Globus pallidus (tissue), 1 donor: ENCODE measurements at places on chromosomes 5 and 9.

- DNase-seq: no peak
Measured at GRCh38 chr9:132945186-132946130, 1.0 kb upstream of the TSC1 start.

- DNase-seq: no peak
Measured at GRCh38 chr9:38681747-38682227, 38.1 kb downstream of the FAM240B start.

- no peak for DNase-seq
Measured at GRCh38 chr5:2708132-2708531, 43.3 kb downstream of the IRX2 start.

GRCh38 chr5:67013719-67014118 is 182.9 kb downstream of the CD180 start:
- DNase-seq: no peak

DNA sequence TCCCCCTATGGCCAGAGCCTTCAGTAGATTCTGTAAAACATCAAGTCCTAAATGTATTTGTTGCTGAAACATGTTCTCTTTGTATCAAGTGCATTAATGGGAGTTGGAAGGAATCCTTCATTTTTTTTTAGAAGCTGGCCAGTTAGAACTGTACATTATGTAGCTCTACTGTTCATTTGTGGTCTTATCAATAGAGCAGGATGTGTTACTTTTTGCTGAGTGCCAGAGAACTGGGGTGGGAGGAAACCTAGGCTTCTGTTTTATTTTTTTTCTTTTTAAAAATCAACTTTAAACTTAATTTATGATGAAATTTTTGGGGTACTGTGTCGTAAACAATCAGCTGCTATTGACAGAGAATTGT is 5.1 kb downstream of the PIP5K1B start:
- no peak for DNase-seq

- DNase-seq: no peak
Measured at GRCh38 chr9:13718086-13718485, 438.6 kb upstream of the MPDZ start.

- no peak for DNase-seq
Measured at GRCh38 chr5:12691330-12691729, 787.1 kb upstream of the CTNND2 start.

DNA sequence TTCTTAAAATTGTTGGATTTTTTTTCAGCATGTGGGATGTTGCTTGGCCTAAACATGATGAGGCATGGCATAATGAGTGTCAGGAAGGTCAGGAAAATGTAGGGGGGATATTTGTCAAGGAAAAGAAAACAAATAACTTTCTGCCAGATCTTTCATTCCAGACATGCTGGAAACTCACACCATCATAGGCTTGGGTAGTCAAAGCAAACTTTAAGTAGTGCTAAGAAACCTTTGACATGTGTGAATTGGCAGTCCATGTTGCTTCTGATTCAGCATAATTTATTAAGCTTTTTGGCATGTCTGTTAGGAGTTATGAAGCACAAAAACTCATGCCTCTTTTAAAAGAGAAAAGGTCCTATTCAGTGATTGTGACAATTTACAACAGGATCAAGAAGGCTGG is 61.3 kb upstream of the MTAP start:
- no peak for DNase-seq
